ENCODE measurements at places on chromosomes 12 and 14.

DNA sequence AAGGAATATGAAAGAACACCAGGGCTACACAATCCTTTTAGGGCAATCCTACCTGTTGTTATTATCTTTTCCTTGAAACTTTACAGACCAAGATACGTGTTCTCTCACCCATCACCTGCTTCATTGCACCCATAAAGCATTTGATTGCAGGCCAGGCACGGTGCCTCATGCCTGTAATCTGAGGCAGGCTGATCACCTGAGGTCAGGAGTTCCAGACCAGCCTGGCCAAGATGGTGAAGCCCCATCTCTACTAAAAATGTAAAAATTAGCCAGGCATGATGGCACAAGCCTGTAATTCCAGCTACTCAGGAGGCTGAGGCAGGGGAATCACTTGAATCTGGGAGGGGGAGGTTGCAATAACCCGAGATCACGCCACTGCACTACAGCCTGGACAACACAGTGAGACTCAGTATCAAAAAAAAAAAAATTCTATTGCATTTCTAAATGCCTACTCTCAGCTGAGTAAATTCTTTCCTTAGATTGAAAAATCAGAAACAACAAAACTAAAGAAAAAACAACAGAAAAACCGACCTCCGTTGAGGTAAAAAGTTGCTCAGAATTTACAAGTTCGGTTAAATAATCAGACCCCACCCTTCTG, 183.7 kb upstream of the TMEM132C start:
- no peak for DNase-seq

DNA sequence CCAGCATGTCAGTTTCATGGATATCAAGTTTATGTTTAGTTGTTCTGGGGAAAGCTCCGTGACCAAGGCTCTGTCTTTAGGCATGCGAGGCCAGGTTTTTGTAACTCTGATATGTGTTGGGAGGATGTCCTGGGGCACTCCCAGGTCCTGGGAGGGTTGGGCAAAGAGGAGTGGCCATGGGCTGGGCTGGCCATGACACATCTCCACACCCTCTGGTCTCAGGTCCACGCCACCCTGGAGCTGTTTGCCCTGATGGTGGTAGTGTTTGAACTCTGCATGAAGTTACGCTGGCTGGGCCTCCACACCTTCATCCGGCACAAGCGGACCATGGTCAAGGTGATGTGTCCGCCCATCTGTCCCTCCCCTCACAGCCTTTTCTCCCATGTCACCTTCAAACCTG, 46.4 kb downstream of the TPCN1 start:
- DNase-seq: no peak

GRCh38 chr14:29671034-29671433, 256.6 kb downstream of the PRKD1 start:
- no peak for DNase-seq

- DNase-seq: no peak
Measured at GRCh38 chr12:2489275-2489674, 305.5 kb upstream of the FKBP4 start.

- DNase-seq: peak; percentile 58
Measured at GRCh38 chr14:77094672-77095284, 3.3 kb upstream of the CIPC start.

- DNase-seq: no peak
Measured at GRCh38 chr14:50225067-50225973, 6.1 kb downstream of the SOS2 start.

DNA sequence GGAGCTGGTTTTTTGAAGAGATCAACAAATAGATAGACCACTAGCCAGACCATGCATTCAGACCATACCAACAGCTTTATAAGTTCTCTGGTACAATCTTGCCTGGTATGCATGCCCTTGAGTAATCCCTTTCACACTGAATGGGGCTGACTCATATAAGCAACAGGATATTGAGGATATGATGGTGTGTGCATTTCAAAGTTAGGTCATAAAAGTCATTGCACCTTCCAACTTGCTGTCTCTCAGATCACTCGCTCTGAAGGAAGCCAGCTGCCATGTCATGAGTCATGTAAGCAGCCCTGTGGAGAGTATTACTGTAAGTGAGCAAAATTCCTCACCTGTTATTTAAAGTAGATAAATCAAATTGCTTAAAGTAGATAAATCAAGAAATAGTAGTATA, 45.0 kb upstream of the OR6J1 start:
- peak; percentile 96 for DNase-seq

DNA sequence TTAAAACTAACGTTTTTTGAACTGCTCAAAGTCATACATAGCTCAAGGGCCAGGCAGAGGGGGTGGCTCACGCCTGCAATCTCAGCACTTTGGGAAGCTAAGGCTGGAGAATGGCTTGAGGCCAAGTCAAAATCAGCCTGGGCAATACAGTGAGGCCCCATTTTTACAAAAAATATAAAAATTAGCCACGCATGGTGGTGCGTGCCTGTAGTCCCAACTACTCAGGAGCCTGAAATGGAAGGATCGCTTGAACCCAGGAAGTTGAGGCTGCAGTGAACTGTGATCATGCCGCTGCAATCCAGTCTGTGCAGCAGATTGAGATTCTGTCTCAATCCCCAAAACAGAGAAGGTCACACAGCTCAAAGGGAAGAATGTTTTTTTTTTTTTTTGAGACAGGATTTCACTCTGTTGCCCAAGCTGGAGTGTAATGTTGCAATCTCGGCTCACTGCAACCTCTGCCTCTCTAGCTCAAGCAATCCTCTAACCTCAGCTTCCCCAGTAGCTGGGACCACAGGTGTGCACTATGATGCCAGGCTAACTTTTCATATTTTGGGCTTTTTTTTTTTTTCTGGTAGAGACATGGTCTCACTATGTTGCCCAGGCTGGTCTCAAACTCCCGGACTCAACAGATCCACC, 2.9 kb downstream of the RBM23 start:
- no peak for DNase-seq

DNA sequence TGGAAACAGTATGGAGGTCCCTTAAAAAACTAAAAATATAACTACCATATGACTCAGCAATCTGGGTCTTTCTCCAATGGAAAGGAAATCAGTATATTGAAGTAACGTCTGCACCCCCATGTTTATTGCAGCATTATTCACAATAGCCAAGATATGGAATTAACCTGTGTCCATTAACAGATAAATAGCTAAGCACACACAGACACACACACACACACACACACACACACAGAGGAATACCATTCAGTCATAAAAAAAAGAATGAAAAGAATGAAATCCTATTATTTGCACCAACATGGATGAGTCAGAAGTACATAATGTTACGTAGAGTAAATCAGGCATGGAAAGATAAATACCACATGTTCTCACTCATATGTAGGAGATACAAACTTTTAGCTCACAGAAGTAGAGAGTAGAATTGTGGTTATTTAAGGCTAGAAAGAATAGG, 4.7 kb downstream of the KLRK1 start:
- no peak for DNase-seq

GRCh38 chr12:57850854-57851430, 4.4 kb upstream of the CTDSP2 start:
- DNase-seq: no peak

GRCh38 chr12:91074851-91075250, 17.0 kb upstream of the KERA start:
- DNase-seq: no peak

GRCh38 chr14:51860825-51861499, 550 bp downstream of the GNG2 start:
- DNase-seq: no peak

DNA sequence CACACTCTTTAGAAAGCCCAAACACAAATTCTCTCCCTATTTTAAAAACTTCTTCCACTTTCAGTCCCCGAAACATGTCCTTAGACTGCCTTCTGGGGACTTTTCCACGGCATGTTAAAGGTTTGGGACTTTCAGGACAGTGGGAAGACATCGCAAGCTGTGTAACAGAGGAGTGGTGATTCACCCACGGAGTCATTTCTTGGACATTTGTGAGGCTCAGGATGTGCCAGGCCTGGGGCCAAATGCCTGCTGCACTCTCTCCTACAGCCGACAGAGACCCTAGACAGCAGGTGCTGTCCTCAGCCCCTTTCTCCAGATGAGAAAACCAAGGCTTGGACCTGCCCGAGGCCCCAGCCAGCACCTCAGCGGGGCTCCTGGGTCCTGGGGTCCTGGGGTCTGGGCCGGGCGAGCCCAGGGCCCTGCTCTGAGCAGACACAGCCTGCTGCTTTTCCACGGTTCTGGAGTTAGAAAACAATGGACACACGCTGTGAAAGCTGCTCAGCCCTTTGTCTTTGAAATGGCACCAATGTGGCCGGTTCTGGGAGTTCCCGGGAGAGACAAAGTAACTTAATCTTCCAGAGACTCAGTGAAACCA, 370.2 kb upstream of the SFSWAP start:
- no peak for DNase-seq

GRCh38 chr14:73789989-73790581, 61.5 kb upstream of the PTGR2 start:
- DNase-seq: no peak

GRCh38 chr12:76639646-76640045, 80.1 kb upstream of the OSBPL8 start:
- no peak for DNase-seq
